ENCODE measurements at places on chromosomes 4 and X.
A peak's percentile ranks its signal among the peaks of the same experiment; 100 is the strongest.

DNA sequence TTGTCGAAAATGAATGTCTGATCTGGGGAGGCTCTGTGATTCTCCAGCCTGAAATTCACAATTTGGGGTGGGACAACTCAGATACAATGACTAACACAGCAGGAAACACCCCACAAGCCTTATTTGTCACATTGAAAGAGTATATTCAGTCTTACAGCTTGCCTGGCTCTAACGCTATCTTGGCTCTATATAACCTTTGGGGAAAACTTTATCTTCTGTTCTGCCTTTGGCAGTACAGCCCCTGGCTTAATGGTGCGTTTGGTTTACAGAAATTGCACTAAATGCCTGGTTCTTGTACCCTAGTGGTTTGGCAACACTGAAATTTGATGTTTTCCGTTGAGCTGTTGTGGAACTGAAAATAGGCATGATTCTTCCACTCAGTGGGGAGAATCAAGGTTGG is 178.1 kb upstream of the VEGFC start:
- DNase-seq, result no peak

DNA sequence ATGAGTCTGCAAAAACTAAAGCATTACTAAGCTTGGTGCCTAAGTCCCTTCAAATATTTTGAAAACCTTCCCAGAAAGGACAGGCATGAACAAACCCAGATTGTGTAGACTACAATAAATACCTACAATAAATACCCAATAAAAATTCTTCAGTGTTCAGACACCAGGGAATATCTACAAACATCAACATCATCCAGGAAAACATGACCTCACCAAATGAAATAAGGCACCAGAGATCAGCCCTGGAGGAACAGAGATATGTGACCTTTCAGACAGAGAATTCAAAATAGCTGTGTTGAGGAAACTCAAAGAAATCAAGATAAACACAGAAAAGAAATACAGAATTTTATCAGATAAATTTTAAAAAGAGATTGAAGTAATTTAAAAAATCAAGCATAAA is 57.8 kb upstream of the NLRP2B start:
- no peak for DNase-seq

DNA sequence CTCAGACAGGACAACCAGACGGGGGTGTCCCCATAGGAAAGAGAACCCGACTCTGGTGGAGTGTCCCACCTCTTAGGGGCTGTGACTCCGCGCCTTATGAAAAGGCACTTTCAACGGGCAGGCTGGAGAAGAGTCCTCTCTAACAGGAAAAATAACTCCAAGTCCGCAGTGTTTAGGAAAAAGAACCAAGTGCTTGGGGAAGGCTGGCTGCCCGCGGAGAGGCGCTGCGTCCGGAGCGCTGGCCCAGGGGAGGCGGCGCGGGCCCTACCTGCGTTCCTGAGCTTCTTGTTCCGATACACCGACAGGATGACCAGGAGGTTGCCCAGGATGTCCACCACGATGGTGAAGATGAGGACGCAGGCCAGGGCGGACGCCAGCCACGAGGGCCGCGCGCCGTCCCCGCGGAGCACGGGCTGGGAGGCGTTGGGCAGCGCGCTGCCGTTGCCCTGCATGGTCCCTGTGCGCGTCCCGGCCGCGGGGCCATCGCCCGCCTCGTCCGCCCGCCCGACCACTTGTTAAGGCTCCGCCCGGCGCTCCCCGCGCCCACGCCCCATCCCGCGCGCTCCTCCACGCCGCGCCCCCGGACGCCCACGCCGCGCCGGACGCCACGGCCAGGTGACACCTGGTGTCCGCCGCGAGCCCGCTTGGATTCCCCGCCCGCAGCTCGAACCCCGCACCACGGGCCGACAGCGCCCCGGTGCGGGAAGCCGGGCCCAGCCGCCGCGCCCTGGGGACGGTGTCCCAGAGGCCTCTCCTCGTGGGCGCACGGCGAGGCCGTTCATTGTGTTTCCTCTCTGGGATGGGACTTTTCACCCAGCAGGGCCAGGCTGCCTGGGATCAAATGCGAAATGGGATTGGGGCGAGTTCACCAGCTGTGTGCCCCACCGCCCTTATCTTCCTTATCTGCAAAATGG is at the start of gene MTNR1A:
Gene MTNR1A, minus strand, starts transcription at position 654 of the 914 bp plus-strand sequence. Its CDS starts 202 bp downstream, at position 452.
- DNase-seq, result no peak

DNA sequence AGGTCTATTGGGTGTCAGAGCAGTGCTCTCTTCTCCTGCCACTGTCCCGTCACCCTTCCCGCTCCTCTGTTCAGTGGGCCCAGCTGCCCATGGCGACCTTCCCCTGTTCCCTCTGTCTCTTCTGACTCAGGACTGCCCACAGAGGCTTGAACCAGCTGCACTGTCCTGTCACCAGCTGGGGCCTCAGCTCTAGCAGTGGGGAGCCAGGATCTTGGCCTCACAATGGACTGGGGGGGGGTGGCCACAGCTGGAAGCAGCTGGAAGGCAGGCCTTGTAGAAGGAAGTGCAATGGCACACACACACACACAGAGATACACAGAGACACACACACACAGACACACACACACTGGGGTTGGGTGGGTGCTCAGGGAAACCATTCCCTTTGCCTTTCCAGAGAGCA is 114.0 kb upstream of the PJA1 start:
- DNase-seq, result no peak

DNA sequence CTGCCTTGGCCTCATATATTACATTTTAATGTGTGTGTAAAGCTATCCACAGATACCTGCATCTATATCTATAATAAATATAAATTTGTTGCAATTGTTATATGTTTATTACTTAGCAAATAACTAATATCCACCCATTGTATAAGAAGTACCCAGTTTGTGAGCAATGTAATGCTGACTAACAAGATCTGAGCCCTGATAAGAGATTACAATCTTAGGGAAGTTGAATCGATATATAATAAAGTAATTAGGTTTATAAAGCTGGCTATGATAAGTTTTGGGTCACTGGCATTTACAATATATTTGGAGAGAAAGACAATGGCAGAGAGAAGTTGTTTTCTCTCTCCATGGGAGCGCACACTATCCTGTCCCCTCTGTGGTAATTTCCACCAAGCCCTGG is 280.6 kb downstream of the NR3C2 start:
- no peak for DNase-seq

- no peak for DNase-seq
Measured at GRCh38 chr4:86818841-86819240, 30.3 kb downstream of the SLC10A6 start.

DNA sequence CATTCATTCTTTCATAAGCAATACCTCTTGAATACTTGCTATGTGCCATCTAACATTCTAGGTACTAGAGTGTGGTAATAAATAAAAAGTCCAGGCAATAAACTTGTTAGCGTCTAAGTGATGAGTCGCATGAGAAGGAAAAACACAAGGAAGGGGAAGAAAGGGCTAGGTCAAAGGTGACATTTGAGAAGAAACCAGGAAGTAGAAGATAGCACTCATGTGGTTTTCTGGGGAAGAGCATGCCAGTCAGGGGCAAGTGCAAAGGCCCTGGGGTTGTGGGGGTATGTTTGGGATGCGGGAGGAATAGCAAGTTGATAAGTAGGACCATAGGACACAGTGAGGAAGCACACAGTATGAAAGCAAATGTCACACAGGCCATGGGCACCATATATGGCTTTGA is 157.0 kb downstream of the TSPAN5 start:
- no peak for DNase-seq

DNA sequence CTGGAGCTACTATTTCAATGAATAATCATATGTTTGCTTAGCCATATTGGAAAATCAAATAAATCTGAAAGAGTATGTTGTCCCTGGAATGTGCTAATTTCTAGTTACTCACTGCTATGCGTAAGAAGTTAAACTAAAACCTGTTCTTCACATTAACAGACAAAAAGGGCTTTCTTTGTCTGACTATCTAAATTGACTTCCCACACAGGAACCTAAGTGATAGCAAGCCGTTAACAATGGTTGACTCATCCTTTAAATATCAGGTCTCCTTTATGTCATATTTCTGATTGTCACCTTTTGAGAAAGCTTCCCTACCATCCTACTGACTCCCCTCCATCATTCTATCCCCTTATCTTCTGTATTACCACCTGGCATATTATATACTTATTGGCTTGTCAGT is 81.4 kb downstream of the AMELX start:
- DNase-seq, result no peak

DNA sequence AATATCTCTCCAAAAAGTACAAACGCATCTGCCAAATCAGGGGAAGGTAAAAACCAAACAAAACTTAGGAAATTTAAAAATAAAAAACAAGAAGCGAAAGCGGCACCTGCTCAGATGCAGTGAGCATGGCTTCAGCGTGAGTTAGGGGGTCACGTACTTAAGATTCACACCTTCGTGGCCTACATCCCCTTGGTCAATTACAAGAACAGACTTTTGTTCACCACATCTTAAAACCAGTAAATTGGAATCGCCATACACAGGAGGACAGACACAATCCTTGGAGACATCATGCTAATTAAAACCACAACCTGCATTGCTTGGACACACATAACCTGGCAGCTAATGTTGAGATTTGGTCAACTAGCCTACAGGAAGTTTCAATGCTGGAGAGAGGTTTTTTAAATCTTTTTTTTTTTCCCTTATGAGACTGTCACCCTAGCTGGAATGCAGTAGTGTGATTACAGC is 12.5 kb upstream of the SEL1L3 start:
- DNase-seq, result no peak

DNA sequence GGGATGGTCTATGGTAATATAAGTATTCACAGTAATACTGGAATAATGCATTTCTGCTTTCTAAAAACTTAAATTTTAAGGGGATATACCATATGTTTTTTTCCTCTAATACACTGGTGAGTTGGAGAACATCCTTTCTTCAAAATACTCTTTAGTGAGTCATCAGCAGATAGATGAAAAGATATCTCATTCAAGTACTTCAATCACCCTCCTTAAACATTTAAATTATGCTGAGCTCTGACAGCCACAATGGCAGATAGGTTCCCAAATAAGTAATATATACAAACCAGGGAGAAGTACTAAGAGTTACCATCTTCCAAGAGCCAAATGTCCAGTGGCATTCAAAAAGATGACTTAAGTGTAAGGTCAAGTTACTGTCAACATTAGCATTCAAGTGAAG is 52.2 kb downstream of the AMMECR1 start:
- no peak for DNase-seq

DNA sequence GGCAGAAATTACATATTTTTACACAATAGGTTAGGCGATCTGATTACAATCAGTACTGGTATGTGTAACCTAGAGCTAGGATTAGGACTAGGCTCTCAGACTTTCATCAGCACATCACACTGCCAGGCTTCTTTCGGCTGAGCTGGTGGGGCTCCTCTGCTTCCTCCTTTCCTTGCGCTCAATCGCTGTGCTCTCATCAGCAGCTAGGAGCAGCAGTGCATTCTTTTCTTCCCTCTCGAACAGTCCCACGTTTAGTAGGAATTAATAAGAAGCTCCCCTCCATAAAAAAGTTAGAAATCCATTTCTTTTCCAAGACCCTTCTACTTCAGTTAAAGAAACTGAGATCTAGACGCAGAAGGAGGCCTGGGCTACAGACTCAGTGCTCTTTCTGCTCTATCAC is 350.4 kb downstream of the SPRY1 start:
- DNase-seq, result no peak

DNA sequence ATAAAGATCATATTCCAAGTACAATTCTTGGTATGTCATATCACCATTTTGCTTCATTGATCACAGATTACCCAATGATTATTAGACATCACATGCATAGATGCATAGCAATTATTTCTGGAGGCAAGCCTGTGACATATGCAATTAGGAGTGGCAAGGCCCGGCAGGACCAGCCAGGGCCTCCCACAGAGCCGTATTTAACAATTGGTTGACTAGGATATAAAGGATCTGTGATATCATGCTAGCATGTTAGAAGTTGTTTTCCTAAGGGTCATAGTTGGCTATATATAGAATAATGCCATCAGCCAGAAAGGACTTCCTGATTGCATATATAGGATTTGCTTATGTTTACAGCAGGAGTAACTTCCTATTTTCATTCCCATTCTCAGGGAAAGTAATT is 103.5 kb upstream of the OTUD4 start:
- no peak for DNase-seq

GRCh38 chr4:122450847-122451246 is 5.7 kb downstream of the IL2 start:
- DNase-seq, result no peak

DNA sequence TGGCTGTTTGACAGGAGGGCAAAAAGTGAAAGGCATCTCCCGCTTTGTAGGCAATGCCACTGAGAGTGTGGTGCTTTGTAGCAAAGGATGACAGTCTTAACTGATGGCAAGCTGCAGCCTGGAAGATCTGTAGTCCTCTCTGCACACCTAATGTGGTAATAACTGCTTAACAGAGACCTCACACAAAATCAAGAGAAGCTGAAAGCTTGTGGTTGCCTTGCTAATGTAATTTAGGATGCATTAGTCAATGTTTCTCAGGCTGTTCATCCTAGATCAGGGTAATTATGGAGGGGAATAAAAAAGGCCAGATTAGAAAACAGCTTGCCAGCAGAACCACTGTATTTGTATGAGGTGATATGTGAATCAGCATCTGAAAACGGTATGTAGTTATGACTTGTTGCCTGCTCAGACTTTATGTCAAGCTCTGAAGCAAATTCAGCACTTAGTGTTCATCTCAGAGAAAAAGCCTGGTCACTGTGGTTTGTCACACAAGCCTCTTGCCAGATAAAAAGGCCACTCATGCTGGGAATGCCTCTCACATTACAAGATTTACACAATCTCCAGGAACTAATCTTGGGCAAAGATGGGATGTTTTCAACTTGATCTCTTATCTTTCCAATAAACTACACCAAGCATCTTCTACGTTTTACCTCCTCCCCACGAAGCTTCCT is 130.8 kb downstream of the ENOX2 start:
- peak; percentile 28 for DNase-seq

GRCh38 chr4:170047771-170048354 is 21.7 kb upstream of the MFAP3L start:
- no peak for DNase-seq

- no peak for DNase-seq
Measured at GRCh38 chrX:38923451-38923969, 122.3 kb downstream of the MID1IP1 start.

GRCh38 chrX:117301086-117301485 is 815.5 kb downstream of the KLHL13 start:
- no peak for DNase-seq

DNA sequence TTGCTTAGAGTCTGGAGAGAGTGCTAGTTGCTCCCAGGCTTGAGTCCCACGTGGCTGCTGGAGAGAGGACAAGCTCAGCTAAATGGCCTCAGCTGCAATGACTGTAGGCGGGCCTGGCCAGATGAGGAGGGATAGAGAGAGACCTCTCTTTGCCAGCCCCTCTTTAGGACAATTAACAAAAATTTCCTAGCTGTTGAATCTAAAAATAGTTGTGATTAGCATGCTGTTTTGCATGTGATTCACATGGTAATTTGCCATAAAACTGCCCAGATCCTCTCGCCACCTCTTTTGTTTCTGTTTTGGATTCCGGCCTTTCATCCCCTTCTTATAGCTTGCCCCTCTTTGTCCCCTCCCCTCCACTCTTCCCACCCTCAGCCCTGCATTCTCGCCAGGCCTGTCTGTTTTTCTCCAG is 28.9 kb upstream of the PRPS1 start:
- DNase-seq, result no peak

DNA sequence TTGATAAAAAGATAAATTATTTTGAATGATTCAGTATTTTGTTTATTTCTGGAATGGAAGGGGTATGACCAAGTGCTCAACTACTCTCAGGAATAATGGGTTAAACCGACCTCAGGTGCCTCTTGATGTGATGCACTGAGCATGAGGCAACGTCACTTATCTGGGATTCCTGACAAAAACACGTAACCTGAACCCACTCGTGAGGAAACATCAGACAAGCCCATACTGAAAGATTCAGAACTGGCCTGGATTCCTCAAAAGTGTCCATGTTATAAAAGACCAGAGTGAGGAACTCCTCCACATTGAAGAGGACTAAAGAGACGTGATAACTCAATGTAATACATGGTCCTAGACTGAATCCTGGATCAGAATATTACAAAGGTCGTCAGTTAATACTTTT is 144.0 kb downstream of the FNIP2 start:
- DNase-seq, result no peak

Measured in gastrocnemius medialis (tissue), 4 donors.